ENCODE measurements at places on chromosomes 7 and 10.

DNA sequence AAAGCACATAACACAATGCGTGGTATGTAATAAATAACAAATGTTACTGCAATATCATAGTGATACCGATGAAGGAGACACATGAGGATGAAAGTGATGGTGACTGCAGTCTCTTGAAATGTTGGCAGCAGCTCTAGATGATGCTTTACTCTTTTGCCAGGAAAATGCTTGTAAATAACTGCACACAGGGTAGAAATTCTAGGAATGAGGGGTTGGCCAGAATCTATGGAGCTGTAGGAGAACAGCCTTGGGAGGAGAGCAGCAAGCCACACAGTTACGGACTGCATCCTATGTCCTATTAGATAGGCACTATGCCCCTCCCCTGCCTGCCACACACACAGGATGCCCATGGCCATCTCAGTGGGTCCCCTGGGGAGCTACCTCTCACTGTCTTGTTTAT is 97.6 kb upstream of the GSDME start:
- DNase-seq: no peak

DNA sequence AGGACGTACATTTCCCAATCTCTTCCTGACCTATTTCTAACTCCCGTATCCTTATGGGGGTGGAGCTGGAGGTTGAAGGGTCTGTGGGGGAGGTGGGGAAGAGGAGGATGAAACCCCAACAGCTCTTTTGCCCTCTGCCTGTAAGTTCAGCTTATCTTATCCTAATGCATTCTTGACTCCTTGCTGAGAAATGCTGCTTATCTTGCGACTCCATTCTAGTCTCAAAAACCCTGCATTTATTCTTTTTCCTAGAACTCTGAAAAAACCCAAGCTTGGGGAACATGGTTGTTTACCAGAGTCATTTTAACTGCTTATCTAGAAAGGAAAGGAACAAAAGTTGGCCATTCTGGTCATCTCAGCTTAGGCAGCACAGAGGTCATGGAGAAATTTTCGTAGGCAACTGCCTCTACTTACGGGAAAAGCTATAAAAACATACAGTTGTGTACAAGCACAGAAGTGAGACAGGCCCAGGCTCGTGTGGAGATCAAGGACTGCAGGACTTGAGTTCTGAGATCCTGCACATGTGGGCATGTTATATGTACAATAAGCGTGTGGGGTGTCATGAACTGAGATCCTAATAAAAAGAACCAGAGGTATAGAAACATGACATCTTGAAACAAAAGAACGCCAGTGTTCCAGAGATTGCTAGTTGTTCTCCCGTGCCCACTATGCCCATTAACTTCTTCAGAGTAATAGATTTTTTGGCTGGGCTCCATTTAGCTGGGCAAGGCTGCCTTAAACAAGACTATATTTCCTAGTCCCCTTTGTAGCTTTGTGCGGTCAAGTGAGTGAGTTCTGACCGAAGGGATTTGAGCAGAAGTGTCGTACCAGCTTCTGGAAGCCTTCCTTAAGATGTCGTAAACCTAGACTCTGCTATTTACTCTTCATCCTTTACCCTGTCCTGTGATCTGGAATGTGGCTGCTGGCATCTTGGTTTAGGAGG is 9.6 kb downstream of the INMT start:
- DNase-seq: no peak

- no peak for DNase-seq
Observed at GRCh38 chr7:40884241-40884640, 749.4 kb downstream of the SUGCT start.

DNA sequence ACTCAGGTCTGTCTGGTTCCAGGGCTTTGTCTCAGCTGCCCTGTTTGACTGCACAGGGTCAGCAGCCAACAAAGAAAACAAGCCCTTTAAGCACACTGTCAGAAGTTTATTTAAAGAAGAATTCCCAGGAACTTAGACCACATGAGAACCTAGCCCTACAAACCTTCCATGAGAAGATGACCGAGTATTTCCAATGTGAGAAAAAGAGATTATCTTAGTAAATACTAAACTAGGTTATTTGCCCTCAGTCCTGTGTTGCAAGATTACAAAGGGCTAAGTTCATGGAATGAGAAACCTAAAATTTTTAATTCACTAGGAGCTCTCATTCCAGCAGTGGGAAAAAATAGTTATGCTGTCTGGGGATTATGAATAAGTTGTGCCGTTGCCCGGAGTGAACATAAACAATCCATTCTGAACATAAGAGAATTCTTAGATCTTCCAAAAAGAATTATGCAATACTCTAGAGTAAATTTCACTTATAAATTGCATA is 46.7 kb downstream of the NOC3L start:
- DNase-seq: no peak

DNA sequence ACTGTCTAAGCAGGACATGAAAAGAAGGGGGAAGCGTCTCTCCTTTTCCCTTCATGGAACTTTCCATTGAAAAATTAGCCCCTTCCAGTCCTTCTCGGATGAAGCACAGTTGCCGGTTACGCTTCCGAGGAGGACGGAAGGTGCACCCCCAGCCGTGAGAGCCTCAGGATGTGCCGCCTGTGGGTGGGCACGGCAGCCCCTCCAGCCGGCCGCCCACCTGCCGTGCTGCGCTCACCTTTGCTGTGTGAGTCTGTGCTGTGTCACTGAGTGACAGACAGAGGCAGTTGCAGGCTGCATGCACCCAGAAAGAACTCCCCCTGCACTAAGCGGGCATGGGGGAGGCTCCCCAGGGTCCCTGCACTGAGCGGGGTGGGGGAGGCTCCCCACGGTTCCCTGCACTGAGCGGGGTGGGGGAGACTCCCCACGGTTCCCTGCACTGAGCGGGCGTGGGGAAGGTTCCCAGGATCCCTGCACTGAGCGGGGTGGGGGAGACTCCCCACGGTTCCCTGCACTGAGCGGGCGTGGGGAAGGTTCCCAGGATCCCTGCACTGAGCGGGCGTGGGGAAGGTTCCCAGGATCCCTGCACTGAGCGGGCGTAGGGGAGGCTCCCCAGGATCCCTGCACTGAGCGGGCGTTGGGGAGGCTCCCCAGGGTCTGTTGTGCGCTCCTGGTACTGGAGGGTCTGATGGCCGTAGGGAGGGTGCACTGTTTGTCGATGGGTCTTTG is 74.2 kb downstream of the DNAJB6 start:
- no peak for DNase-seq

DNA sequence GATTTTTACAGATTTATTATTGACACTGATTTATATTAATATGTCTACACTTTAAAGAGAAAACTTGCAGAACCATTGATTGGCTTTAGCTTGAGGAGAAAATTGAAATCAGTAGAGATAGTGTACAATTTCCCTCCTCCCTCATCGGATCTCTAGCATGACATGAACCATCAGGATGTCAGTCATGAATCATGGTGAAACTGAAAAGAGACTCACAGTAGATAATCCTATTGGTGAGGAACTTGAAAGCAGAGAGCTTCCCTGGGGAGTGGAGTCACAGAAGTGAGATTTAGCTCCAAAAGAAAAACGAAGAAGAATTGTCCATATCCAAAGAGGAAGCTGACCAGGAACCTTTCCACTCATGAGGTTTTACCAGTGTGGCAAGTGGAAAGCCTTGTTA is 346.8 kb downstream of the ABCA13 start:
- DNase-seq: no peak

- no peak for DNase-seq
Observed at GRCh38 chr7:69309601-69310000, 288.7 kb upstream of the AUTS2 start.

GRCh38 chr7:80611353-80611752 is 27.1 kb upstream of the CD36 start:
- no peak for DNase-seq

DNA sequence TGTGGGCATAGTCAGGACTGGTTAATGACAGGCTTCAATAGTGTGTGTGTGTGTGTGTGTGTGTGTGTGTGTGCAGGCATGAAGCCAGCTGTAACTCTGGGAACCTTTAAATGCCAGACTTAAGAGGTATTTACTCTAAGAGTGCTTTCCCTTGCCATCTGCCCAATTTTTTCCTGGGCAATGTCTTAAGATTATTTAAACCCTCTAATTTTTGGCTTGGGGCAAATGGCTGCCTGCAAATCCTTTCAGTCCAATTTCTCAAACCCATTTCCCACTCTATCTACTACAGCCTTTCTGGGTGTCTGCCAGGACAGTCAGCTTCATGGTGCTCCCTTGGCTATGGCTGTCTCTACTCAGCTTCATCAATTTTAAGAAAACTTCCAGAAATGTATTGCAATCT is 62.6 kb upstream of the C1GALT1 start:
- DNase-seq: no peak
